Hypothalamus (tissue), 51 donors: ENCODE measurements at places on chromosomes 3 and 15.

- no peak for DNase-seq
These were observed 30.7 kb upstream of the CHD2 start for GRCh38 chr15:92869263-92869940.

- DNase-seq: no peak
These were observed 268.7 kb downstream of the TBC1D5 start for GRCh38 chr3:17473761-17474160.

- no peak for DNase-seq
These were observed 216.0 kb downstream of the RORA start for GRCh38 chr15:61013146-61013545.

DNA sequence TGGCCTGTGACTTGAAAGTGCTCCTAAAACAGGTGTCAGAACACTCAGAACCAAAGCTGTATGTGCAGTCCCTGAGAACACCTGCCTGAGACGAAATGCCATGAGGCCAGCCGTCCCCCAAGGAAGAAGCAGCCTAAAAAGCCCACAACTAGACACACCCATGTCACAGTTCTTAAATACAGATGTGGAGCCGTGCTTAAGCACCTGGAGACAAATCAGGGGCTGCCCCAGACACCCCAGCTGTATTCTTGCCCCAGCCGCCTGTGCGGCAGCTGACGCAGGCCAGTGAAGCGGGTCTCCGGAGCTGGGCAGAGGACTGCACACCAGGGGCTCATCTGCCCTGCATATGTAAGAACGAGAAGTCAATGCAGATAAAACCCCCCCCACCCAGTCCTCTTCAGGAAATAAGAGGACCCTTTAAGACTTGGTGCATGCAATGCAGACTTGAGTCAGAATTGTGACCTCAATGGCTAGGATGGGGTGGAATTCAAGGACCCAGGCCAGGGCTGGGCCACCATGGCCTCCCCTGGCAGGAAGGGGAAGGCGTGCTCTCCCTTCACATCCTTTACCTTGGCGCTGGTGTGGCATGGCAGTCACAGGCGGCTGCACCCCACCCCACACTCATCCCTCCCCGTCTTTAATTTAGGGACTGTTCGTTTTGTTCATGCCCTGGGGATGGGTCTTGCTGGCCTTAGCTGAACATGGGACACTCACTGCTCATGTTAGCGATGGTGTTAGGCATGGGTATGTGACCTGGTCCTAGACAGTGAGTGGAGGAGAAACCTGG lies 27.7 kb upstream of the PLXNA1 start:
- no peak for DNase-seq

DNA sequence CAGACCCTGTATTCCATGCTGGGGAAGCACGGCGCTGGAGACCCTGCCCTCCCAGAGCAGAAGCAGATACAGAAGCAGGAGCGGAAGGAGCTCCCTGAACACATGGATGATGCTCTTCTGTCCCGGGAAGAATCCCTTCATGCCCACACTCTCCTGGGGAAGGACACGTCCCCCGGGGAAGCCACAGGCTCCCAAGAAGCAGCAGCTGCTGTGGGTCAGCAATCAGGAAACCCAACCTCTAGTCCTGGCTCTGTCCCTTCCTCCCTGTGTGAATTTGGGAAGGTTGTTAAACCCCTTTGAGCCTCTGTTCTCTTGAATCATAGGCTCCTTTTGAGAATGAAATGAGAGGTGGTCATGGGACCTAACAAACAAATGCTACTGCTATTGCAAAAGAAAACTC lies 176.2 kb upstream of the TPM1 start:
- DNase-seq: no peak

DNA sequence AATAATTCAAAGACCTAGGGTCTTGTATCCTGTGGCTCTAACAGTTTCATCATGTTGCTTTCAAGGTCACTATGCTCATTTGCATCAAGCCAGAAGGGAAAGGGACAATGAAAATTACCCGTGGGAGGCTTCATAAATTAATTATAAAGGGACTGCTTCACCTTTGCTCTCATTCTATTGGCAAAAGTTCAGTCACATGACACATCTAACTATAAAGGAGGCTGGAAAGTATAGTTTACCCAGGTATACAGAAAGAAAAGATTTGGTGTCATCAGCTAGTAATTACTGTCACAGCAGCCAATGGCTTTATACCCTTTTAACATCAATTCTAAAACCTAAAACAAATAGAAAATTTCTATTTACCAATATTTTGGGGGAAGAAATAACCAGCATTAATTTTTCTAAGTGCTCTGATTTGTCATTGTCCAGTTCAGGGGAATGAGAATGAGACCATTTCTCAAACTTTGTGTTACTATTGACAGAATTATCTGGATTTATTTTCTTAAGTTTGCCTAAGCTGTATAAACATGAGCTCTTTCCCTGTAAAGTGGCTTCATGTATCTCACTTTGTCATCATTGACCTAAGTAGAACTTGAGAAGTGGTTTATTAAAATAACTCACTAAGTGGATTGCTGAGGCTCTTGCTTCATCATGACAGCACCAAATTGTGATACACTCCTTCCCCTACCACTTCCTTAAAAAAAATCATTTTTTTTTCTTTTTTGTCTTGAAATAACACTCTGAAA lies 257.7 kb upstream of the PEX5L start:
- no peak for DNase-seq

GRCh38 chr15:92545996-92546395 lies 109.6 kb downstream of the FAM174B start:
- DNase-seq: no peak

DNA sequence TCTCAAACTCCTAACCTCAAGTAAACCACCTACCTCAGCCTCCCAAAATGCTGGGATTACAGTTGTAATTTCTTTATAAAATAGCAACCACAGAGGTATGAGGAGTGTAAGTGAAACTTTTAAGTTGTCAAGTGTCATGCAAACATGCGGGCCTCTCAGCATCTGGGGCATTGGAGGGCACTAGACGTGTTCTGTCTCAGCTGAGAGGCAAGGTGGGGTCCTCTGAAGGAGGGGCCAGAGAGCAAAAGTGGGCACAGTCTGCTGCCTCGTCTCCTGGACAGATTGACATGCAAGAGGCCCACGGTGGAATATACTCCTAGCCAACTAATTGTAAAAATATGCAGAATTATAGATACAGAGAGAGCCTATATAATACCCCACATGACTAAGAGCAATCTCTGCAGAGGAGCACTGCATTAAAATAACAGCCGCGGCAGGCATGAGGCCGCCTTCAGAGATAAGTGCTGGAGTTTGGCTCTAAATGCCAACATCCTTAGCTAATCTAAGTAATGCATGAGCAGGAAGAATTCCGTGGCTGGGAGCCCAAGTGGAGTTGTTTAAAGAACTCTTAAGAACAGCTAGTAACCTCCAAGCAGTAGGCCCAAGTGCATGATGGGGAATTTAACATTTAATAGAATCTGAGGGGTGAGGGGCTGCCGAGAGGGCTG lies 87.8 kb upstream of the RNU6-1 start:
- no peak for DNase-seq
